ENCODE measurements at places on chromosomes 3 and 15.

DNA sequence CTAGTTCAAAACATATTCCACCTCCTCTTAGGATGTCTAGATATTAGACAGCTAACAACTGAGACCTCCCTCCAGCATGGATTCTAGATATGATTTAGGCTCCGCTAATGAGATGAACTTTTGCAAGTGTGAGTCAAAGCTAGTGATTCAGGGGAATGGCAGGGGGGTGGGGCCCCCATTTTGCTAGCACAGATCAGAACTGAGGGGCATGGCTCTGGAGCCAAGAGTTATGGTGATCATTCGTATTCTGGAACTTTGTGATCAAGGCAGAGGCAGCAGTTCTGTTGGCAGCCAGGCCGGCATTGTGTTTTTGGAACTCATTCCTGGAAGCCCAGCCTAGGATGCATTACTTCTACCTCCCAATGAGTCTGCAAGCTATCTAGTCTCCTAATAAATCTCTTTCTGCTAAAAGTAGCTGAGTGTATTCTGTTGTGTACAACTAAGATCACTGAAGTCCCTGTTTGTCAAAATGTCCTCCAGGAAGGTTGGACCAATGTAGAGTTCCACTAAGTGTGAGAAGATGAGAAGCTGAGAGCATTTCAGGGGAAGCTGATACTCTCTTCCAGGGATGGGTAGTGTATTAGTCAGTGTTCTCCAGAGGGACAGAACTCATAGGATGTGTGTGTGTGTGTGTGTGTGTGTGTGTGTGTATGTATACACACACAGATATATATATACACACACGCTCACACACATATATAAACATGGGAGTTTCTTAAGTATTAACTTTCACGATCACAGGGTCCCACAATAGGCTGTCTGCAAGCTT lies 312.7 kb downstream of the TLE3 start:
- no peak for DNase-seq

GRCh38 chr15:77417602-77418001 lies 2.3 kb downstream of the PEAK1 start:
- DNase-seq = no peak

DNA sequence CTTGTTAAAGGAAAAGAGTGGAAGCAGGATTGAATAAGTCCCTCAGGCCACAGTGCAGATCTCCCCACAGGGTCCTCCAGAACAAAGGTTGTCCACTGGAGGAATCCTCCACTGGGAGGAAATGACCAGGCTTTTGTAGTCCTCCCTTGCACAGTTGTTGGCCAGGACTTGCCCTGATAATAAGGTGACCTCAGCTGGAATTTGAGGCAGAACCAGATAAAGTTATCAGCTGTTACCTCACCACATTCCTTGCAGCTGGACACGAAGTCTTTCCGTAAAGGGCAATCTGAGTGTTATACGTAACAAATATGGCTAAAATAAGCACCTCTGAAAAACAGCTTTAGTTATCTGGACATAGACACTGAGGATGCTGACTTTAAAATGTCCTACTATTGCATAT lies 83.5 kb upstream of the NAALADL2 start:
- no peak for DNase-seq

- no peak for DNase-seq
Measured at GRCh38 chr15:34684351-34684750, 70.4 kb downstream of the GJD2 start.

GRCh38 chr3:193883551-193883950 lies 252.4 kb upstream of the HES1 start:
- DNase-seq = no peak

DNA sequence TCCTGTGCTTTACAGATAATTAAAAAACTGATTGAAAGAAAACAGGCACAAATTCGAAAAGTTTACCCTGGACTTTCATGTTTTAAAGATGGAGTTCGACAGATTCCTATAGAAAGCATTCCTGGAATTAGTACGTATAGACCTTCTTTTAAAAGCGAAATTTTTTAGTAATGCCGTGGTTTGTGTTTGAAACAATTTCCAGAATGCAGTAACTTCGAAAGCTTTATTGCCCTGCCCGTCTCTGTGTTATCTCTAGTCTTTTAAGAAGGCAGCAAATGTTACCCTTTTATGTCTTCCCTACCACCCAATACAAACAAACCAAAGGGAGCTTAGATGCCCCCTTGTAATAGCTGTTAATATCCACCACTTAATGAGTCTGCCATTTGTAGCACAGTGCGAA lies 39.7 kb downstream of the SGO1 start:
- DNase-seq = no peak

- no peak for DNase-seq
Measured at GRCh38 chr15:47502041-47502440, 215.3 kb upstream of the SEMA6D start.

DNA sequence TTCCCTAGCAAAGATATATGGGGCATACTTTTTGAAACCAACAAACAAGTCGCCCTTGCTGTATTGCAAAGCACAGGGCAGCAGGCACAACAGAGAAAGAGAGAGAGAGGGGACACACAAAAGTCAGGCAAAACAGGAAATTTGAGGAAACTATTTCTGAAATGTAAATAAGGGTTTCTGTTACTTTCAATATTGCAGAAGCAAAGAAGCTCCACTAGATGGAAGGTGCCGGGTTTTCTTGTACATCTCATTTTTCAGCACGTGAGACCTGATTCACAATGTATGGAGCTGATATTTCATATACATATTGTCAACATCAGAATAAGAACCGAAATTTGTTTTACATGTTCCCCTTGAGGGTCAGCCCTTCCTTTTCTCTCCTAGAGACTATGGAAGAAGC lies 127.4 kb downstream of the FOXP1 start:
- DNase-seq = no peak

- DNase-seq = no peak
Measured at GRCh38 chr15:74221399-74222239, 14.5 kb upstream of the CCDC33 start.

DNA sequence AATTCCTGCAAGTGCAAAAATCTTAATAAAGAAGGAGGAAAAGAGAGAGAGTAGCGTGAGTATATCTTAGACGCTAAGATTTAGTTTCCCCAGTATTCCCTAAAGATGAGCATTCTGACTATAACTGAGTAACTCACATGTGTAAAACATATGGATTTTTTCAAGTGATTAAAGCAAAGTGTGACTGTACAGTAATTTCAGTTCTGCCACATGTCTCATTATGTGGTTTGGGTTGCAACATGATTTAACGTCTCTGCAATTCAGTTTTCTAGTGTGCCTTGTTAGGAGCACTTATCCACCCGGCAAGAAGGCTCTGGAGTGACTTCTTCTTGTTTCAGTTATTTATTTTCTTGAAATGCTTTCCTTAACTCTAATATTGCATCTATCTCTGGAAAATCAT lies 514.1 kb downstream of the ROBO1 start:
- no peak for DNase-seq

DNA sequence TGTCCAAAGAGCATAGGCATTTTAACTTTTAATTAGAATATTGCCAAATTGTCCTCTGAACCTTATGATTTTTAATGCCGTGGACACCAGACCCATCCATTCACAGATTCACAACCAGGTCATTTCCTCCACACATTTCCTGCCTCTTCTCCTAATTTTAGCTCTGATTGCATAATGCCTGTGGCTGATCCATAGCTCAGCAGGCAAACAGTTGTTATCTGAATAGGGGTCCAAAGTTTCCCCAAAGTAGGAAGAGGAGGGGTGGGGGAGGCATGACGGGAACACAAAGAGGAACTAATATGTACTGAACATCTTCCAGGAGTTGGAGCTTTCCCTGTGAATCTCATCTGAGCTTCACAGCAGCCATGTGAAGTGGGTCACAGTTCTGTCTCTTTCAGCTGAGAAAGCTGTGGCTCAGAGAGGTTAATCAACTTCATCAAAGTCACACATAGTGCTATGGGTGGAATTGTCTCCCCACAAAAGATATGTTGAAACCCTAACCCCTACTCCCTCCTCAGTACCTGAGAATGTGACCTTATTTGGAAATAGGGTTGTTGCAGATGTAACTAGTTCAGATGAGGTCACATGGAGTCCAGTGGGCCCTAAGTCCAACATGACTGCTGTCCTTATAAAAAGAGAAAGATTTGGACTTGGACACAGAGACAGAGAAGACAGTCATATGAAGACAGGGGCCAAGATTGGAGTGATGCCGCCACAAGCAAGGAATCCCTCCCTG lies 106.7 kb upstream of the AGBL1 start:
- no peak for DNase-seq

GRCh38 chr15:62857411-62857853 lies 185.1 kb upstream of the TPM1 start:
- peak; percentile 5 for DNase-seq

DNA sequence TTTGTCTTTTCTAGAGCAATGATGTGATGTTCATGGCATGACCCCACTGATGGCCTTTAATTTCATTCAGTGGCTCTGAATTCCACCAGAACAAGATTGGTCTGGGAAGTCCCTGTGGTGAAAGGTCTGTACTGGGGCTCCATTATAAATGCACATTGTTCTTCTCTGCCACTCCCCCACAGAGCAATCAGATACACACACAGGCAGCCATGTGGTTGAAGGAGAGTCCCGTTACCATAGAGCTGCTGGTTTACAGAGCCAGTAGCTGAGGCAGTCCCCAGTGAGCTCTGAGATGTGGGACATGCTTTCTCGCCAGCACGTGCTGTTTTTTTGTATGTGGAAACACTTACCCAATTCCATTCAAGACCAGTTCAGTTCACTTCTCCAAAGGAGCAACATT lies 172.7 kb upstream of the TRIM42 start:
- no peak for DNase-seq

DNA sequence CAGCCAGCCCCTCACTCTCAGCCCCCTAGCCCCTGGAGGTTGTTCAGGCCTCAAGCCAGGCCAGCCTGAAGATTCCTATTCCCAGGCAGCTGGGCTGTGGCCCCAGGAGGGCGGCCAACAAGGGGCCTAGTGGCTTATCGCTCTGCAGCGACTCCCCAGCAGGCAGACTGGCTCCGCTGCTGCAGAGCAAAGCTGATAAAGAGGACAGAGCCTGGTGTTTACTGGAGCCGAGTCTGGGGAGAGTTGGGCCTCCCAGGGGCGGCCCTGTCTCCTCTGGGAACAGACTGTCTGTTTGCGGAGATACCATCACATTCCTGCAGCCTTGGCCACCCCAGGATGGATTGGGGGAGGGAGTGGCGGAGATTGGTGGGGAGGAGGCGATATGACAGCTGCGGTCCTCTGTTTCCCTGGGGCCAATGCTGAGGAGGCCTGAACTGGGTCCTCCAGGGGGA lies 22.4 kb upstream of the SMAD6 start:
- DNase-seq = no peak

- DNase-seq = no peak
Measured at GRCh38 chr15:97955035-97955434, 5.5 kb upstream of the ARRDC4 start.

DNA sequence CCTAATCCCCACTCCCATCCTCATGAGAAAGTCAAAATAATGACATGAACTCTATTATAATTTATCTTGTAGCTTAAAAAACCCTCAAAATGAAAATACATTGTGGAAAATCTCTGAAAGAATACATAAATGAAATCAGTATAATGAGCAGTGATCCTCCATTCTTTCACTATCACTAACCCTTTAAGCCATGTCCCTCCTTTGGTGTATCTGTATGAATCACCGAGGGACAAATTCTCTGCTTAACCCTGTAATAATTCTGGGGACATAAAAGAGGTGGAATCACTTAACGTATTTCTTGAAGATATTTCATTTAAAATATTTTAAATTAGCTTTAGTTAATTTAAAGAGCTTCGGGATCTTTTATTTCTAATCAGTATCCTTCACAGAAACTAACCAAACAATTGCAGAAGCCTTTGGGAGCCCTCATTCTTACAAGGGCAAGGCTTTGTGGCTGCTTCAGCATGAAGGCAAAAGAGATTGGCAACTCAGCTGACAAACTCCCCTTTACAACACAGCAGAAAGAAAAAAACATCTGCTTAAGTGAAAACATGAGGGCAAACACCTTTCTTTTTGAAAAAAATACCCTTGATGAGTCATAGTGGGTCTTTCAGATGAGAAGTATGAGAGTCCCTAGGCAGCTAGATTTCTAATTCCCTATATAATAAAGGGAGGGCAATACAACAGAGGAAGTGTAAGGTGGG lies 44.0 kb upstream of the ALCAM start:
- DNase-seq = no peak

DNA sequence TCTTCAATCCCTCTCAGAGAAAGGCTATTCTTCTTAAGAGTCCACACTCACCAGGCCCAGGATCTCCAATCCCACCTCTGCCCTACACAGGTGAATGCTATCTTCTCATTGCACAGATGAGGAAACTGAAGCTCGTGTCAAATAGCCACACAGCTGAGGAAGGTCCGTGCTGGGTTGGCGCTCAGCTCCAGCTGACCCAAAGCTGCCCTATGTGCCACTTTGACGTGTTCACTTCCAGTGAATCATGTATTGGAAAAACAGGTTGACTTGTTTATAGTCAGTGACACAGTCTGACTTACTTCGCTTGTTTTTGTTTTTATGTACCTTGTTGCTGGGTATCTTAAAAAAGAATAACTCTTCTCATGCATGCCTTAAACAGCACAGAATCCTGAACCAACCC lies 32.4 kb upstream of the ALDH1A3 start:
- no peak for DNase-seq

DNA sequence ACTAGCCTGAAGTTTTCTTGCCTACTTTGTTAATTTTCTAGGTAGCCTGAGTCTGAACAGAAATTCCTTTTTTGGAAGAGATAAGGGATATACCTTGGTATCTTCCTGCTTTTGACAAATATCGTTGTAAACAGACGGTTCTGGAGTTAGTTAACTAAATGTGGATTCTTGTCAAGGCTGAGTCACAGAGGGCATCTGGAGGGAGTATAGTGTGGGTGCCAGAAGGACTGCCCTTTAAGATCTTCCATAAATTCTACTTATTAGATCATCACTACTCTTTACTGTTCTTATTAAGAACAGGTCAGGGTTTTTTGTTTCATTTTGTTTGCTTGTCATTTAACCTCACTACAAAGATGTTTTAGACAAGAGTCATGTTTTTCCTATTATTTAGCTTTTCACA lies 125.3 kb upstream of the SKOR1 start:
- no peak for DNase-seq

- no peak for DNase-seq
Measured at GRCh38 chr3:50358355-50358910, 888 bp downstream of the TMEM115 start.

DNA sequence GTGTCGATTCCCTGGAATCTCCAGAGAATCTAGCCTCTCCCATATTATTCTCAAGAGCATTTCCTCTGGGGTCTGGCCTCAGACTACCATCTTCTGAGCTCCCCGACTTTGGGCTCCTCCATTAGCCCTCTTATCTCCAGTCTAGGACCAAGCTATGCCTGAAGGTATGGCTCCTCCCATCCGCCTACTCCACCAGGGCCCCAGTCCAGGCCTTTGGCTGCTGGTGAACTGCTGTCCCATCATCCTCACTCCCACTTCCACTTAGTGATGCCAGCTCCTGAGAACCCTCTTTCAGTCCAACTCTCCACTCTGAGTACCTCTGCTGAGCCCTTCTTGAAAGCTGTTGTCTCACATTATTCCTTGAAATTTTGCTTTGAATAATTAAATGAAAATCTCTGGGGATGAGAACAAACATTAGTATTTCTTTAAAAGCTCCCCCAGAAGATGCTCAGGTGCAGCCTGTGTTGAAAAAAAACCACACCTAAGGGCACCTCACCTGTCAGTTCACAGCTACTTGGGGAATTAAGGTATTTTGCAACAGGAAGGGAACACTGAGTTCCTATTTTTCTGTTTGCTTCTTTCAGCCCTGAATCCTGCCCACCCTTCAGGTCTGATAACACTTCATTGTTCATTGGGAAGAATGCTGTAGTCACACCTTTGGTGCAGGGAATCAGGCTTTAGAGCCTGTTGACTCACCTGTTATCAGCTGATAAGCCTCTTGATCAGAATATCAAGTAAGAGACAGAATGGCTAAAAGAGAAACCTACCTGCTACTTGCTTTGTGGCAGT lies 9.5 kb downstream of the CLDN18 start:
- DNase-seq = no peak

Data from stimulated activated CD8-positive, alpha-beta memory T cell treated with anti-CD3 and anti-CD28 coated beads, Interleukin-7, amount 100 ng/mL, for 48 hours (primary cell).